ENCODE measurements at places on chromosomes 2 and 18. TPM values are rescaled to one million over a fixed set of nuclear protein-coding genes. Genes with fewer than 3 reads are reported as not detected.
A peak's percentile ranks its signal among the peaks of the same experiment; 100 is the strongest.

DLX2 gene
- 0.20 TPM for total RNA-seq

ZSWIM2 gene
- not detected for total RNA-seq

ITGB6 gene
- total RNA-seq = not detected

GRCh38 chr2:69789175-69789721 lies 40.2 kb upstream of the GMCL1 start:
- H3K36me3 ChIP-seq = peaks cover 18% of the 10 kb centered on the region
- no peaks in the 10 kb centered on the region for H3K27me3 ChIP-seq
- no peak for DNase-seq
- no peak overlapping the region for H3K4me3 ChIP-seq
- H3K4me1 ChIP-seq = peaks cover 14% of the 10 kb centered on the region

DNA sequence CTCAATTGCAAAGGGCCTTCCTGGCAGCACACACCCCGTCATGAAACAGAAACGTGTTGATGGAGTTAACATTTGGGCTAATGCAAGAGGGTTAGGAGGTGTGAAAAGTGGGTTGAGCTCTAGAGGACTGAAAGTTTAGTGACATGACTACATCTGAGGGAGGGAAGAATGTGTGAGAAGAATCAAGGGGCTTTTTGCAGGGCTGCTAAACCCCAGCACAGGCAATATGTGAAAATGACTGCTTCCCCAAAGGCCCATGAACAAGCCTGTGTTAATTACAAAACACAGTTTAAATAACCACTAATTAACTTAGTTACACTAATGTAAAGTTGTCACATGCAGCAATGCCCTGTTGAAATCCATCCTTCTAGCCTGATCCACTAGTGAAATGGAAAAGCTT lies 63.4 kb upstream of the PEX13 start:
- peaks cover 27% of the 10 kb centered on the region for H3K36me3 ChIP-seq
- H3K27me3 ChIP-seq = no peaks in the 10 kb centered on the region
- H3K4me1 ChIP-seq = peaks cover 10% of the 10 kb centered on the region
- DNase-seq = no peak

GRCh38 chr2:201415149-201415548 lies 36.1 kb downstream of the TRAK2 start:
- H3K4me1 ChIP-seq = peaks cover 9% of the 10 kb centered on the region
- H3K4me3 ChIP-seq = no peak overlapping the region
- H3K27me3 ChIP-seq = no peaks in the 10 kb centered on the region
- no peak for DNase-seq
- H3K36me3 ChIP-seq = peaks cover 18% of the 10 kb centered on the region

GALR1 gene
- not detected for total RNA-seq

SCTR gene
- total RNA-seq = not detected

RAB10 gene
- 130 TPM for total RNA-seq

ST6GAL2 gene
- not detected for total RNA-seq

GRCh38 chr2:107380912-107381311 lies 445.8 kb upstream of the RGPD4 start:
- DNase-seq = no peak
- no peaks in the 10 kb centered on the region for H3K27me3 ChIP-seq
- H3K4me3 ChIP-seq = no peak overlapping the region

IL1RL2 gene
- total RNA-seq = not detected

LGALSL gene
- 2.5 TPM for total RNA-seq

TGFA gene
- total RNA-seq = not detected

FARP2 gene
- 36.6 TPM for total RNA-seq

- H3K4me1 ChIP-seq = peaks cover 30% of the 10 kb centered on the region
- DNase-seq = peak; percentile 72
- no peak overlapping the region for H3K27ac ChIP-seq
- H3K27me3 ChIP-seq = peaks cover 3% of the 10 kb centered on the region
- H3K4me3 ChIP-seq = peak overlapping the region; percentile 48
- H3K36me3 ChIP-seq = peaks cover 31% of the 10 kb centered on the region
Measured at GRCh38 chr18:50268022-50268747, 1.9 kb upstream of the CFAP53 start.

DNA sequence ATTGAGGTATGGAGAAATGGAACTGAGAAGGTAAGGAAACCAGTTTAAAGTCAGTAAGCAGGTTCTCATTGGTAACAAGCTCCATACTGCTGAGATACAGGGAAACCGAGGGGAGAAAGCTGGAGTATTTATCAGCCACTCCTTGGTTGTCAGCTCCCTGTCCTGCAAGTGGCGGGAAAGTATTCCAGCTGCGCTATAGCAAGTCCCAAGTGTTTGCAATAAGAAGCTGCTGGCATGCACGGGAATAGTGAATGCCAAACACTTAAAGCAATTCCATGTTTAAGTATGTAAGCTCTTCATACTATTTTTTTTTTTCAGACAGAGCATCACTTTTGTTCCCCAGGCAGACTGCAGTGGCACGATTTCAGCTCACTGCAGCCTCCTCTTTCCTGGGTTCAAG lies 1601.1 kb downstream of the SUCLG1 start:
- no peak overlapping the region for H3K4me3 ChIP-seq
- H3K27me3 ChIP-seq = no peaks in the 10 kb centered on the region
- H3K27ac ChIP-seq = no peak overlapping the region
- no peak for DNase-seq
- no peaks in the 10 kb centered on the region for H3K36me3 ChIP-seq

DNA sequence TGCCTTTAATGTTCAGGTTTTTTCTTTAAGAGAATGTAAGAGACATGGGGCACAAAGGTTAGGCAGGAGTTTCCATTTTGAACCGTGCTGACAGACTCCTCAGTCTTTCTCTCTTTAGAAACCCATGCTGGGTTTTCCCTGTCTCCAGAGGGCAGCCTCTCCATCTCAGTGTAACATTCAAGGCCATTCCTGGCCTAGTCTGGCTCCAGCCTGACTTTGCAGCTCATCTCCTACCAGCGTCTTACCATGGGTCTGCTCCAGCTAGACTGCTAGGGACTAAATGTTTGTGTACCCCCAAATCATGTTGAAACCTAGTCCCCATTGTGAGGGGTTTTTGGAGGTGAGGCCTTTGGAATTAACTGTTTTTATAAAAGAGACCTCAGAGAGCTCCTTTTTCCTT lies 9.8 kb upstream of the CLIP4 start:
- peaks cover 3% of the 10 kb centered on the region for H3K4me1 ChIP-seq
- DNase-seq = no peak
- H3K4me3 ChIP-seq = no peak overlapping the region
- peaks cover 12% of the 10 kb centered on the region for H3K27me3 ChIP-seq
- no peak overlapping the region for H3K27ac ChIP-seq
- no peaks in the 10 kb centered on the region for H3K36me3 ChIP-seq

REG1B gene
- not detected for total RNA-seq

DNA sequence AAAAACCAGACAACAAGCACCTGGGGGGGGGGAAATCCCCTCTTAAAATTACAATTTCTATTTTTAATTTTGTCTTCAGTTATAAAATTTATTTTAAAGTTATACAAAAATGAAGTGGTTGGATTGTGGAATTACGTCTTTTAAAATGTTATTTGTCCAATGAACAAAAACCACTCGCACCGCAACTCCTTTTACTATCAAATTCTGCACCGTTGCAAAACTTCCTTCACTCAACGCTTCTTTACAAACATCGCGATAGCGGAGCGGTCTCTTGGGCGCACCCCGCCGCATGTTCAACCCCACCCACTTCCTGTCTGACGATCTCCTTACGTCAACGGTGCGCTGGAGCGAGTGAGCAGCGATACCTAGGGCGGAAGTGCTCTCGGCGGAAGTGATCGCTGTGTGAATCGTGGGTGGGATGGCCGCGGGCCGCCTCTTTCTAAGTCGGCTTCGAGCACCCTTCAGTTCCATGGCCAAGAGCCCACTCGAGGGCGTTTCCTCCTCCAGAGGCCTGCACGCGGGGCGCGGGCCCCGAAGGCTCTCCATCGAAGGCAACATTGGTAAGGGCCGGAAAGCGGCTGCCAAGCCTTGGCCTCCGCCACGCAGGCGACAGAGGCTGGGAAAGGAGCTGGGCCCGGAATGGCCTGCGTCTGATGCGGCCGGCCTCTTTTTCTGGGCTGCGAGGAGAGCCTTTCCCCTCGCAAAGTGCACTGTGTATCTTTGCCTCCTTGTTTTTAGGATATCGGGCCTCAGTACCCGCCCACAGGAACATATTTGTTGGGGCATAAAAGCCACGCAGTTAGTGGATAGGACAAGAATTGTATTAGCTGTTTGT lies at the start of gene DGUOK:
DGUOK (plus strand) TSS at position 388 of the 835 bp plus-strand sequence; CDS start at position 419, 31 bp downstream.
- H3K4me1 ChIP-seq = peaks cover 56% of the 10 kb centered on the region
- peak within 1 kb of the TSS; percentile 88 for H3K27ac ChIP-seq
- H3K36me3 ChIP-seq = peaks cover 21% of the 10 kb centered on the region
- peak within 1 kb of the TSS; percentile 91 for H3K4me3 ChIP-seq
- peak; percentile 97 for DNase-seq

LRRC30 gene
- total RNA-seq = not detected

EFR3B gene
- 0.22 TPM for total RNA-seq

C2orf78 gene
- not detected for total RNA-seq

SLC4A5 gene
- total RNA-seq = 0.71 TPM

CYP27C1 gene
- total RNA-seq = not detected

- H3K4me3 ChIP-seq = no peak overlapping the region
- H3K36me3 ChIP-seq = no peaks in the 10 kb centered on the region
- H3K4me1 ChIP-seq = no peaks in the 10 kb centered on the region
- DNase-seq = no peak
- no peak overlapping the region for H3K27ac ChIP-seq
Measured at GRCh38 chr2:149049142-149049541, 10.6 kb downstream of the LYPD6B start.
